CD8-positive, alpha-beta memory T cell (primary cell): ENCODE measurements at places on chromosomes 7 and 10.
A peak's percentile ranks its signal among the peaks of the same experiment; 100 is the strongest.

- DNase-seq: no peak
Observed at GRCh38 chr10:78542141-78542489, 508.5 kb downstream of the RPS24 start.

DNA sequence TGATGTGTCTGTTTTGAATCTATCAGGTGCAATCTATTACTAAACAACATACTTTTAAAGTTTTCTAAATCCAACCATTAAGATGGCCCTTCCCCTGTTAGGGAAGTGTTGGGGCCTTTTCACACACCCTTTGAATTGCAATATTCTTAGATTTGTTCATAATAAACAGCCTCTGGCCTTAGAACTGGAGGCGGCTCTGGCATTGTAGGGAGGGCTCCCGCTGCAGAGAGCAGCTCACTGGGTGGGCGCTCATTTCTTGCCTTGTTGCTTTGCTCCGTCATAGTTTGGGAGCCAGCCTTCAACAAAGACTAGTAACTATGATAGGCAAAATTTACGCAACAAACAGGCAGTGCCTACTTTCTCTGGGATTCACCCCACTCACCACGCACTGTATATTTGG, 4.2 kb upstream of the HOXA10 start:
- no peak for DNase-seq

DNA sequence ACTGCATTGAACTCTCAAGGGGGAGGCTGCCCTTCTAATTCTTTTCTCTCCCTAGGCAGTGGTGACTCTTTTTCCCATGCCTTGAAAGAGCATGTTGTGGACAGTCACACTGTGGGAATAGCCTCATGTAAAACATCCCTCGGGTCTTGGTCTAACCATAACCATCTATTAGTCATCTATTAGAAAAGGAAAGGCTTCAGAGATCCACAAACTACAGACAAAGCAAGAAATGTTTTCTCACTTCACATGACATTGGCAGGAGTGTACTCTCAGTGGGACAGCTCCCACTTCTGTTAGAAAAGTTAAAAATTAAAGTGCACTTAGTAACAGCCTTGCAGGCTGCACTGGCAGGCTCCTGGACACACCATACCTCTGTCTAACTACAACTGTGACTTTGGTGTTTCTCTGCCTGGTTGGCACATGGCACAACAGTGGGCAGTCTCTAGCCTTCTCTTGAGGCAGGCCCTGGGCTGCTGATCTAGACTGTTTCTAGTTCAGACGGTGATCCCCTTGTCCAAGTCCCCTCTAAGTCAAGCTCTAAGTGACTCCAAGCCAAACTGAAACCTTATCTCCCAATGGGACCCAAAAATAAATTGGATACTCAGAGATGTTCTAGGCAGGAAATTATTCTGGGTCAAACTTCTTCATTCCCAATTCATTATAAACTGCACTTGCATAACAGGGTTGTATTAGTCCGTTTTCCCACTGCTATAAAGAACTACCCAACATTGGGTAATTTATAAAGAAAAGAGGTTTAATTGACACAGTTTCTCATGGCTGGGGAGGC, 57.9 kb upstream of the ITGB1 start:
- no peak for DNase-seq

- DNase-seq: no peak
Observed at GRCh38 chr10:74032900-74033655, 35.2 kb downstream of the VCL start.

- DNase-seq: no peak
Observed at GRCh38 chr7:116950889-116951351, 2.4 kb upstream of the ST7 start.

GRCh38 chr7:95865716-95866371, 93.5 kb downstream of the DYNC1I1 start:
- no peak for DNase-seq

- DNase-seq: no peak
Observed at GRCh38 chr10:25813511-25813910, 120.5 kb upstream of the MYO3A start.

- no peak for DNase-seq
Observed at GRCh38 chr7:80415522-80415921, 96.3 kb downstream of the GNAT3 start.

DNA sequence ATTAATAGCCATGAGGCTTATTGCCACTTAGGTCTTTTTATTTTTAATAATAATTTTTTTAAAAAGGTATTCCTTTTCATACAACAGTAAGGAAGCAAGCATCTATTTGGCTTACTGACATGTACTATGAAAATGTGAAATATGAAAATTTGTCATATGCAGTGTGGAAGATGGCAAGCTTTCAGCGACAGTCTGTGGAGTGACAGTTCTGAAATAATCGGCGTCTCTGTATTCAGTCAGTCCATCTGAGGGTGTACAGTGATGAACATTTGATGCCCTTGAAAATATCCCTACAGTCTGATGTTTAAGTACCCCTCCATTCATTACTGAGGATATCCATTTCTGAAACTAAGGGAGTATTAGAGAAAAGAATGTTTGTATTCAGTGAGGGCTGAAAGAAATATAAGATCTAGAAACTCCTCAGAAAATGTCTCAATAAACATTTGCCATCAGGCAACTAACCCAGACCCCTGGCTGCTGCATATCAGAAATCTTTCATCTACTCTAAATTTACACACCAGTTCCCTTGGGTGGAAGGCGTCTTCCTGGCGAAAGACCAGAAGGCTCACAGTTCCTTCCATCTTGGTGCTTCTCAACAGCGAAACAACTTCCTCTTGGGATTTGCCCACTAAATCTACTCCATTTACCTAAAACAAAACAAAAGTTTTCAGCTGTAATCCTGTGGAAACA, 440.6 kb downstream of the PARD3 start:
- DNase-seq: no peak

- DNase-seq: no peak
Observed at GRCh38 chr7:621572-622285, 102.1 kb upstream of the PDGFA start.

GRCh38 chr7:24800073-24800472, 42.8 kb upstream of the GSDME start:
- no peak for DNase-seq

GRCh38 chr7:131557652-131558385, 1.4 kb upstream of the PODXL start:
- no peak for DNase-seq

DNA sequence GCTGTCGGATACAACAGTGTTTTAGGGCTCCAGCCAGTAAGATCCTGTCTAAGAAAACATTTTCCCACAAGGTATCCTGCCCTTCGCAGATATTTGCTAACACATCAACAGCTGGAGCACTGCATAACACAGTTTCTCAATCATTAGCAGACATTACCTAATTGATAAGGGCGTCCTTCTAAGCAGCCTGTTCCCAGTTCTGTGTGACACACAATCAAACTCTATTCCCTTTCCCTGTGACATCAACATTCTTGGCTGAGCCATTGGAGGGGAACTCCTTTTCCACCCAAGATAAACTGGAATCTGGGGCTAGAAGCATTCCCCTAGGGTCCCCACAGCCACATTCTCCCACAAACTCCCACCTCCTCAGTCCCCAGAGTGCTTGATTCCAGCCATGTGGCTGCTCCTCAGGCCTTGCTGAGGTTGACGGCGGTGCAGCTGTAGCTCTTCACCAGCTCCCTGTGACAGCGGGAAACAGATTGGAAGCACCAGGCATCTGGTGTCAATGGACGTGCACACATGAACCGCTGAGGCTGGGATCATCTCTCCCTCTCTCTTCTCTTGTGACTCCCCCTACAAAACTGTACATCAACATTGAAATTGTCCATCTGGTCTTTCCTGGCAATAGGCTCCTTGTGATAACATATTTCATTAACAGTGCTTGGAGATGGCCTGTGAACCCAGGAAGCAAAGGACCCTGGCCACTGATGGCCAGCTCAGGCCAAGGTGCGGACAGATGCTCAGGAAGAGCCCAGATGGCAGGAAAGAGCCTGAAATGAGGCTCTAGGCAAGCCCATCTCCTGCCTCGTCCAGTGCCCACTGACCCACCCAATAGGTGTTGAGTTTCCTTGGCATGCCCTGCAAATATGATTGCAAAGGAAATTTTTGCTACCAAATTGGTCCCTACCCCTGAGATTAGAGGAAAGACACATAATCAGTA, 131.1 kb upstream of the TBX20 start:
- DNase-seq: no peak

- no peak for DNase-seq
Observed at GRCh38 chr10:49760789-49761188, 1.3 kb downstream of the OGDHL start.

DNA sequence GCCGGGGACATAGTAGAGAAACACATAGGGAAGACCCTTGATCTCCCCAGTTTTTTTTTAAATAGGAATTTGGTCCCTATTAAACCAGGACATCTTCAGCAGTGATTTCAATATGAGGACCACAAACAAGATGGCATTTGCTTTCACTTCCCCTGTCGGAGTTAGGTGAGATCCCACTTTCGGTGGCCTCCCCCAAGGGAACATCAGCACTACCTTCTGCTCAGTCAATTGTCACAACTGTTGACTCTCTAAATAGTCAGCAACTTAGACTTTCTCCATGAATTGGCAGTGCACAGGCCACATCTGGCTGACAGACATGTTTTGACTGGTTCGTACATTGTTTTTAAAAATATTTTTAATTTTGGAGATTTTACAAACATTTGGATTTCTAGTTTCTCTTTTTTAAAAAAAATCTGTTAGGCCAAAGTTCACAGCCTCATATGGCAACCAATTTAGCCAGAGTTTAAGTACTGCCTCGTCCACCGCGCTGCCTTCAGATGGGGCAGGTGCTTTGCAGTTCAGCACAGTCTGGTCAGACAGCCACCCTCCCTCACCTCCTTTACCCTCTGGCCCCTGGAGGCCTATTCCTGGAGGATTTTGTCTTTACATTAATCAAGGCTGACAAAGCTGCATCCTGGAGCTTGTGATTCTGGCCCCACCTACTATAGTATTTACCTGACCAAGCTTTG, 139.2 kb upstream of the PRR15 start:
- DNase-seq: no peak

GRCh38 chr7:77606562-77606961, 69.5 kb downstream of the PTPN12 start:
- DNase-seq: no peak

DNA sequence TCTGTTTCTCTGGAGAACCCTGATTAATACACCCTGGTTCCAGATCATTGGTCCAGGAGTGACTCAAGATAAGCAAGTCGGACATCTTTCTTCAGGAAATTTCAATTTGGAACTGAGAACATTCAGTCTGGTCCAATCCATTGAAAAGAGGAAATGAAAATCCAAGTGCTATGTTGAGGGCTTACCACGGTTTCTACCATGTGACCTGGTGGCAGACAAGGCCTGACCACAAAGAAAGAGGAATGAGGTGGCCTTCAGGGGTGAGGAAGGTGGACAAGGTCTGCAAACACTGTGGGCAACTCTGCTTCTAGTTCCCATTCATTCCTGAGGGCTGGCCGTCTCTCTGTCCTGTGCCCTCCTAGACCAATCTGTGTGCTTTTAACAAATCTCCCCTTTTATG, 149.2 kb upstream of the GHITM start:
- no peak for DNase-seq

GRCh38 chr10:85666102-85666501, 700.5 kb downstream of the GRID1 start:
- no peak for DNase-seq

DNA sequence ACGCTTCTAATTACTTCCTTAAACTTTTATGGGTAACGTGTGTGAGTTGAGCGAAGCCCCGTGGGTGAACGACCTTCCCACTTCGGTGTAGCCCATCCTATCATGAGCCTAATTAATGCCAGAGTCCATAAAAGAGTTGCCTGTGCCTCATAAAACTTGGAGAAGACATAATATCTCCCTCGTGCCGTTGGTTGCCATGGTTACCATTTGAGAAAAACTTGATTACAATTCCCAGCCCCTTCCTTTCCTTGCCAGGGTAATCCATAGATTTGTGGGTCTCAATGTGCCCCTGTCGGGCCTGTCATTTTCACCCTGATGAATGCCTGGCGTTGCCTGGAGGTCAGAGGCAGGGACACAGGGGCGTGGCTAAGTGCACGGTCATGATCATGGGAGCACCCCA, 127.1 kb downstream of the GLRX3 start:
- DNase-seq: no peak

DNA sequence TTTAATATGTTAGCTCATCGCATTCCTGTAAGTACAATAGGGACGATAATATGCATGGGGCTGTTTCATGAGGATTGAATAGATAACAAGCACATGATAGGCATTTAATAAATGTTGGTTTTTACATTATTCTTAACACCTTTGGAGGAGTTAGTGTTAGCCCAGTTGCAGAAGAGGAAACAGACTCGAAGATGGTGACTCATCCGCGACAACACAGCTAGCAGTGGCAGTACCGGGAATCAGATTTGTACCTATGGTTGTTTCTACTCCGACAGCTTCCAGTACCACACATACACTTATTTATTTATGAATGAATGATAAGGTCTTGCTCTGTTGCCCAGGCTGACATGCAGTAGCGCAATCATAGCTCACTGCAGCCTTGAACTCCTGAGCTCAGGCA, 2.9 kb downstream of the LRMDA start:
- no peak for DNase-seq

GRCh38 chr7:109836016-109836415, 1254.9 kb upstream of the LRRN3 start:
- DNase-seq: no peak

DNA sequence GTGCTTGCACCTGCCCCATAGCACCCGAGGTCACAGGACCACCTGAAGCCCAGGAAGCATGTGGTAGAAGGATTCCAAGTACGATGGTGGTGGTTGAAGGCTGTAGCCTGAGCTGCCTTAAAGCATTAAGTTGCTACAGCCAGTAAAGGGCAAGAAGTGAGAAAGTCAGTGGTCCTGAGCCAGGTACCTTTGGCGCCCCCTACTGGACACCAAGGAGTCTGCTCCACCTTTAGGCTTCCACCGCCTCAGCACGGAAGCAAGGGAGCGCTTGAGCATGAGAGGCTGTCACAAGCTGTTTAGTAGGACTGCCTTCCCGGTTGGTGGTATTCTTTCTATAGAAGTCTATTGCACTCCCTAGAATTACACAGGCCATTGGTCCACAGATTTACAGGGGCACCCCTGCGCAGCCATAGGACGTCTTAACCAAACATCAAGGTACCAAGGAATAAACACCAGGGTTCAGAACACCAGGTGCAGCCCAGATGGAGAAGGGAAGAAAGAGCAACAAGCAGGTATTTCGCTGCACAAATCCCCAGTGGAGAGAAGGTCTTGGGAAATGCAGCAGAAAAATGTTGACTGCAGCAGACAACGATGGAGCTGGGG, 2.2 kb downstream of the CRTAC1 start:
- peak; percentile 37 for DNase-seq

- no peak for DNase-seq
Observed at GRCh38 chr7:157519798-157520244, 183.0 kb downstream of the DNAJB6 start.

GRCh38 chr10:120688928-120689327, 162.2 kb upstream of the WDR11 start:
- DNase-seq: no peak

DNA sequence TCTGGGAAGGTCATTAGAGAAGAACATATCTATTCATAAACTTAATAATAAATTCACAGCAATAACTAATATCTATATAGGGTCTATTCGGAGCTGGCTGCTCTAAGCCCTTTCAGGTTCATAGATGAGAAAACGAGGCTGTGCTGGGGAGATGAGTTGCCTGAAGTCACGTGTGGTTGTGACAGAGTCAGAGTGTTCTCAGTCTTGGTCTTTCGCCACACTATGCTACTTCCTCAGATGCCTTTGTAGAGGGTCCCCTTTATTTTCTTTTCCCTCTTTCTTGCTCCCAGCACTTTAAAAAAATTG, 43.7 kb upstream of the FAM180A start:
- DNase-seq: no peak
